ENCODE measurements at places on chromosomes 12 and 14.

- no peak for DNase-seq
Measured at GRCh38 chr14:96821501-96821900, 24.3 kb downstream of the VRK1 start.

- no peak for DNase-seq
Measured at GRCh38 chr14:53621921-53622320, 334.7 kb downstream of the BMP4 start.

GRCh38 chr12:113500782-113501311 lies 29.2 kb upstream of the LHX5 start:
- DNase-seq: no peak

DNA sequence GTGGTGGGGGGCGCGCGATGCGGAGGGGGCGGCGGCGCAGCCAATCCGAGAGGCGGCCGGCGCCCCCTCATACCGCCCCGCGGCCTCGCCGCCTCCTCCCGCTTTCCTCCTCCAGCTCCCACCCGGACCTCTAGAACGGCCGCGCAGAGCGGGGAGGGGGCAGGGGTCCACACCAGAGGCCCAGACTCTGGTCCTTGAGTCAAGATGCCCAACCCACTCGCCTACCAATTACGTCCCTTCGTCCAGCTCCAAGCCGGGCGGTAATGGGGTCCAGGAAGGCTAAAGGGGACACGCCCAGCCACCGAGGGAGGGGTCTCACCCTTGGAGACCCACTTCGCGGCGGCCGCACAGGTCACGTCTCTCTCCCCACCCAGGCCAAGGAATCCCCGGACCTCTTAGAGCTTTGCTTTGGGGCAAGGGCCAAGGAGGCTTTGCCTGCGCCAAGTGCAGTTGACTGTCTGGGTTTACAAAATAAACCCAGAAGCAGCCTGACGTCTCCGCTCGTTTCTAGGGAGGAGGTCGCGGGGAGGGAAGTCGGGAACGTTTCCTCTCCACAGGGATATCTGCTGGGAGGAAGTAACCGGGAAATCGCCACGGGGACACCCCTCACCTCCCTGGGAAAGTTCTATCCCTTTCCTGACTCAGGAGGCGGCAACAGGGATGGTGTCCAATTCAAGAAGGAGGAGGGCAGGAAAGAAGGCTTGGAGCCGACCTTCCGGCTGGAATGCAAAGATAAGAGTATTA lies 394 bp upstream of the AMIGO2 start:
- DNase-seq: peak; percentile 15

DNA sequence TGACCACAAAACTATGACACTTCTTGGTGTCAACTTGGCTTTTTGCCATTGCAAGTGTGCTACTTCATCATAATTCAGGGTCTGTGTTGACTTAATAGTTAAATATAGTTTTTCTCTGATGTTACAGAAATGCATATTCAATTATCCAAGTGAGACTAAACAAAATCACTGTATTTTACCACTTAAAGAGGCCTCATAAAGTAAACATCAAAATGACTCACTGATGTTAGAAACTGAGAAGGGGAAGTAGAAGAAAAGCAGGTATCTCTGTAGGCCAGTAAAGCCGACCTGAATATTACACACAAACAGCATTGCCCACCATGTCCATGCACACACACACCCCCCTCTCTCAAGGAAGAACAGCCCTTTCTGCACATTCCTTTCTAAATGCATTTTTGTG lies 55.4 kb downstream of the RPAP3 start:
- DNase-seq: no peak

DNA sequence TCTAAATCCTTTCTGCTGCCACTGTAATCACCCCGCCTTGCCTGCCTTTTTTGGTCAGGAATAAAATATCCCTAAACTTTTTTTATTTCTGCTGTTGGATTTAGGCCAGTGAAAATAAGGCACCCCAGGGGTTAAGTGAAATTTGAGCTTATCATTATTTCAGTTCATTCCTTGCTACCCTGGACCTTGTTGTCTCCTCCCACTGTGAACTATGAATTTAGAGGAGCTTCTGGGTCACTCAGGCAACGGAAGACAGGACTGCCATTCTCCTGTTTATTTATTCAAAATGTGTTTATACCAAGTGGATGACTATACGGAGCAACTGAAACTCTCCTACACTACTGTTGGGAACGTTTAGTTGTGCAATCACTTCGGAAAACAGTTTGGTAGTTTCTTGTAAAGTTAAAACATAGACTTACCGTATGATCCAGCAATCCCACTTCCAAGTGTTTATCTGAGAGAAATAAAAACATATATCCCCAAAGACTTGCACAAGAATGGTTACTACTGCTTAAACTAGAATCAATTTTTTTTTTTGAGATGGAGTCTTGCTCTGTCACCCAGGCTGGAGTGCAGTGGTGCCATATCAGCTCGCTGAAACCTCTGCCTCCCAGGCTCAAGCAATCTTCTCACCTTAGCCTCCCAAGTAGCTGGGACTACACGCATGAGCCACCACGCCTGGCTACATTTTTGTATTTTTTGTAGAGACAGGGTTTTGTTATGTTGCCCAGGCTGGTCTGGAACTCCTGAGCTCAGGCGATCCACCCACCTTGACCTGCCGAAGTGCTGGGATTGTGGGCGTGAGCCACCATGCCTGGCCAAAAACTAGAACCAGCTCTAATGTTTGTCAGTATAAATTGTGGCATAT lies 2.3 kb upstream of the TRAFD1 start:
- DNase-seq: no peak

GRCh38 chr14:100556936-100557505 lies 30.2 kb downstream of the BEGAIN start:
- no peak for DNase-seq

- DNase-seq: no peak
Measured at GRCh38 chr12:82517027-82517426, 158.7 kb downstream of the METTL25 start.

GRCh38 chr12:26938701-26939062 lies 412 bp downstream of the FGFR1OP2 start:
- DNase-seq: no peak

GRCh38 chr12:93573552-93574223 lies 1.2 kb downstream of the SOCS2 start:
- DNase-seq: no peak

DNA sequence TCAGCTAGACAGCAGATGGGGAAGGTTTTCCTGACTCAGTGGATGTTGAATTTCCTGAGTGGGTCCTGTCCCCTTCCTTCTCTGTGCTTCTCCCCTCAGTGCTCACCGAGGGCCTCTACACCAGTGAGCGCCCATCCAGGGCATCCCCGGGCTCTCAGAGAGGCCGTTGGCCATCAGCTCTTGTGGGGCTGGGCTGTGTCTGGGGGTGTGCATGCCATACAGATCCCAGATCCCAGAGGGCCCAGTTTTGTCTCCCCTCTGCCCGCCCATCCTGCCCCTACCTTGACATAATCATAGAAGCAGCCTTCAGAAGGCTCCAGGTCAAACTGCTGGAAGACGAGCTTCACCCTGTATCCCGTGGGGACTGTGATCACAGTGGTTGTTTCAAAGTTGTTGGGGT lies 1.1 kb downstream of the C1R start:
- no peak for DNase-seq

DNA sequence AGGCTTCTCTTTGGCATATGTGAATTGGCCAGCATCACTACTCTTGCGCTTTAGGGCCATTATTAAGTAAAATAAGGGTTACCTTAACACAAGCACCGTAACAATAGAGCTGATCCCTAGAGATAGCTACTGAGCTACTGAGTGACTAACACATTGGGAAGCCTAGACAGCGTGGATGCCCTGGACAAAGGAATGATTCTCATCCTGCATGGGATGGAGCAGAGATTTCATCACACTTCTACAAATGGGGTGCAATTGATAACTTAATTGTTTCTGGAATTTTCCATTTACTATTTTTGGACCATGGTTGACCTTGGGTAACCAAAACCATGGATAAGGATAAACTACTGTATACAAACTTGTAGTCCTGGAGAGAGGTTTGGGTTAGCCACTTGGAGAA lies 57.1 kb downstream of the FBXO34 start:
- DNase-seq: no peak

DNA sequence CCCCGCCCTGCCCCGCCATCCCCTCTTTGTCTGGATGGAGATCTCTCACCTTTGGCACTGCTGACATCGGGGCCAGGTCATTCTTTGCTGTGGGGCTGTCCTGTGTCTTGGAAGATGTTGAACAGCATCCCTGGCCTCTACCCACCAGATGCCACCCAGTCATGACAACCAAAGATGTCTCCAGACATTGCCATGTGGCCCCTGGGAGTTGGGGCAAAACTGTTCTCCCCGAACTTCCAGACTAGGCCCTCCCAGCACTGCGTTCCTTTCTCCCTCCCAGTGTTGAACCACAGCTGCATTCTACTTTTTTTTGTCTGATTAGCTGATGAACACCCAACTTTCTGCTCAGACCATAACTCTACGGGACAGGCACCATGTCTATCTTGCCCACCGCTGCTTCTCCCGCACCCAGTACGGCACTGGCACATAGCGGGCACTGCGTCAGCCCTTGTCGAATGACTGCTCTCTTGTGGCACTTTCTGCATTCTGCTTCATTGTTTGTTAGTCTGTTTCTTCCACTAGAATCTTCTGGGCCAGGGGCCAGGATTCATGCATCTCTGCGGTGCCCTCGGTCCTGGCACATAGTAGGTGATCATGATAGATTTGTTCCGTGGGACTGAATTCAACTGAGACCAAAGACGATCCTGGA lies 13.1 kb upstream of the MYL2 start:
- DNase-seq: no peak

DNA sequence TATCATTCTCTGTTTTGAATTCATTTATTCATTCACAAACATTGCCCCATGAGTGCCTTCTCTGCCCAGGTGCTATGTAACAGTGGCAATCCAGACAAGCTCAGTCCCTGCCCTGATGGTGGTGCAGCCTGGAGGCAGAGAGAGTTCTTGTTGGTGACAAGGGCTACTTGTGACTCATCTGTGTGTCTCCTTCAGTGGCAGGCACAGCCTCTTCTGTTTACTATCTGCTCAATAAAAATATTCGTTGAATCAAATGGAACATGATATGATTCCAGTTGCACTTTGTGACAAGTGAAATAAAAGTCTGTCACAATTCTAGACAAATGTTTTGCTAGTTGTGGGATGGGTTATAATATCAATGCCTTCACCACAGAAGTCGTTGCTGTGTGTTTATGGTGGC lies 20.6 kb upstream of the CPM start:
- DNase-seq: no peak

GRCh38 chr12:66036317-66036716 lies 94.2 kb downstream of the LLPH start:
- DNase-seq: no peak

DNA sequence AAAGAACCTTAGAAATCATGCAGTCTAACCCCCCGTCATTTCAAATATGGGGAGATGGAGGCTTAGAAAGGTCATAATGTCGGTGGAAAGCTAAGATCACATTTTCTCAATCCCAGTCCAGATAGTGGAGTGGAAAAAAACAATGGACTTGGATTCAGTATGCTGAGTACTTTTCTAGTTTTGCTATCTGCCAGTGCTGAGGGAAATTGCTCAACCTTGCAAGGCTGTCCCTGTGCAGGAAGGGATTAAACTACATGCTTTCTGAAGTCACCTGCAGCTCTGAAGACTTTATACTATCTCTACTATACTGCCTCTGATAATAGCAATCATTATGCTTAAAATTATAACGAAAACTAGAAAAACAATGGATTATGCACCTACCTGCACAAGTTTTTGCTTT lies 272.8 kb downstream of the LRIG3 start:
- DNase-seq: no peak

- DNase-seq: no peak
Measured at GRCh38 chr12:111887926-111888745, 46.1 kb downstream of the MAPKAPK5 start.

DNA sequence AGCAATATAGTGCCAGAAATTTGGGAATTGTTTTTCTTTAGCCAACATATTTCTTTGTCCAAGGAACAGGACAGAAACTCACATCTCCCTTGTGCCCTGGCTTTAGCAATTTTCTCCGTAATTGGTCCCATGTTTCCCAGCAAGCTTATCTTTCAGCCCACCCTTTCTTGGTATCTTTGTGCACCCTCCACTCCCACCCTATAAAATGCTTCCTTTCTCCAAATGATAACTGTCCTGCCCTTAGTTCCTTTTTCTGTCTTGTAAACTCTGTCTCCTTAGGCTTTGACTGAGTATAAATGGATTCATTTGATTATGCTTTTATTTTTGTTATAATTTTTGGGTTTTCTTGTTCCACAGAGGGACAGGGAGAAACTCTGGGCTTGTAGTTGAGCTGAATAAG lies 442.8 kb downstream of the ATP23 start:
- no peak for DNase-seq

DNA sequence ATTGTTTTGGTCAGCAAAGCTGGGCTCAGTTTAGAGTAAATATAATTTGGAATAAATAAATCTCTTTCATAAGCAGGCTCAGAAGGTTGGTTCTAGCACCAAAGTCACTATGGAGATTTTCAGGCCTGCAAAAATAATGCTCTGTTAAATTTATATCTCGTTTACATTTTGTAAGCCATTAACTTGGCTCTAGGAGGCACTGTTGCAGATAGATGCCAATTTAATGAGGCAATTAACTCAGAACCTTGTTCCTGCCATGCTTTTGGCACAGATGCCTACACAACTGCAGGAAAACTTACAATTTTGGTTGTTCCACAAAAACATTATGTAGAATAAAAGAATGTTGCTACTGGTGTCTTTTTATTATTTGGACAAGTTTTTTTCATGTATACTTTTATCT lies 428.1 kb downstream of the FLRT2 start:
- DNase-seq: no peak

- DNase-seq: no peak
Measured at GRCh38 chr14:51335531-51335930, 95.5 kb downstream of the TMX1 start.

- DNase-seq: peak; percentile 24
Measured at GRCh38 chr12:76020281-76020680, 11.3 kb downstream of the PHLDA1 start.

GRCh38 chr12:94305130-94305957 lies 154.3 kb downstream of the CEP83 start:
- no peak for DNase-seq

DNA sequence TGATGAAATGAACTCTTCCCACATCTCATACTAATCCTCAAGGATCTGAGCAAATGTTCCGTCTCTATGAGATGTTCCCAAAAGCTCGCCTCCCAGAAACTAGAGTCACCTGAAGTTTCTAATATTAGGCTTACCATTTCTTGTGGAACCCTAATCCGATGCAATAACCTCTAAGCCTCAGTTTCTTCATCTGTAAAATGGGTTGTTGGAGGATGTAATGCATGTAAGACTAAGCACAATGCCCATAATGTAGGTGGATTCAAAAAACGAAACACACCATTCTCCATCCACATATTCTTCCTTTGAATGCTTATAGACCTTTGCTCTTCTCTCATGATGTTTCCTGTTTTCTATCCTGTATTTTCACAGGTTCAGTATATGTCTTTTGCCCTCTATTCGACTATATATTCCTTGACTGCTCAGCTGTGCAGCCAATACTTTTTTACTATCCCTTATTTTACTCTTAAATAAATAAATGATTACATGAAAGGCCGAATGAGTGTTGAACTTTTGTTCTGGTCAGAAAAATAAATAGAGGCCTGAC lies 307.3 kb upstream of the G2E3 start:
- no peak for DNase-seq

GRCh38 chr14:65329911-65330310 lies 82.6 kb upstream of the FUT8 start:
- no peak for DNase-seq
